ENCODE measurements at places on chromosomes 13 and 19.

DNA sequence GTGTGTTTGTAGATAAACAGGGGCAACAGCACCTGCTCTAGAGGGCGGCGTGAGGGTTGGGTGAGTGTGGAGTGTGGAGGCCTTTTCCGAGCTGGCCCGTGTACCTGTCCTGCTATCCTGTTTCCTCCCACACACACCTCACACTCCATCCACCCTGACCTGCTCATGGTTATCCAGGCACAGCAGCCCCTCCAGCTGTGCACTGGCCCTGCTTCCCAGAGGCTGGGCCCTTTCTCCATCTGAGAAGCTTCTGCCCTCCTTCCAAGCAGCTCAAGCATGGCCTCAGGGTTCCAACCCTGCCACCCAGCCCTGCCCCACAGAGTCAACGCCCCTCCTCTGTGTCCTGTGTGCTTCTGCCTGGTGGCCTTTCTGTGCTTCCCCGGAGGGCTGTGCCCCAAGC lies 86.9 kb downstream of the SOX1 start:
- no peak for DNase-seq

DNA sequence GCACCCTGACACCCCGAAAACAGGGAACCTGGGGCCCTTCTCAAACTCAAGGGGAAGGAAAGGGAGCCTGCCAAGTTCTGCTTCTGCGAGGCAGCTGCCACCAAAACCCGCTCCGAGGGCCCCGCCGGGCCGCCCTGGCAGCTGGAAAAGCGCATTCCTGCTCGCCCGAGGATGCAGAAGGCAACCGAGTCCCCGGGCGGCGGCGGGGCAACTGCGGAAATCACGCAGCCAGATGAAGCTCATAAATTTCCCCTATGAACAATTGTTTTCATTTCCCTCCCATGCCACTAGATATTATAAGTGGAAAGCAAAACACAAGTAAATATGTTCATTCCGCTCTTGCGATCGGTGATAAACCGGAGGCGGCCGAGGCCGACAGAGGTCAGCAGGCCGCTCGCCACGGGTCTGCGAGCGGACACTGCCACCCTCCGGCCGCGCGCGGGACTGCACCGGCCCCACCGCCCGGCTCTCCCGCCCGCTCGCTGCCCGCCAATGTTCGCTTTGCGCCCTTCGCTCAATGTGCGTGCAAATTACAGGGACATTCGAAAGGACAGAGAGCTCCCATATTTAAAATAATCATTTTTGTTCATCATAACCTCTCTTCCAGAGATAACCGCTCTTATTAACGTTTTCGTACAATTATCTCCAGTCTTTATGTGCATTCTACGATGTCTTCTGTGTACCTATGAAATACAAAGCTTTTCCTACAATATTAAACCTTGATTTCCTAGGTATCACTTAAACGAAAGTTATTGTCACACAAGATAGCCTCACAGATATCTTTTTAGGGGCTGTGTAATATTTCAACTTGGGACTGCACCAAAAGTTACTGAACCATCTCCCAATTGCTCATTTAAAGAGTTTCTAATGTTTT lies 120.8 kb upstream of the ZNF507 start:
- peak; percentile 61 for DNase-seq

- peak; percentile 53 for DNase-seq
These were observed 3.9 kb downstream of the TMEM147 start for GRCh38 chr19:35549174-35549788.

DNA sequence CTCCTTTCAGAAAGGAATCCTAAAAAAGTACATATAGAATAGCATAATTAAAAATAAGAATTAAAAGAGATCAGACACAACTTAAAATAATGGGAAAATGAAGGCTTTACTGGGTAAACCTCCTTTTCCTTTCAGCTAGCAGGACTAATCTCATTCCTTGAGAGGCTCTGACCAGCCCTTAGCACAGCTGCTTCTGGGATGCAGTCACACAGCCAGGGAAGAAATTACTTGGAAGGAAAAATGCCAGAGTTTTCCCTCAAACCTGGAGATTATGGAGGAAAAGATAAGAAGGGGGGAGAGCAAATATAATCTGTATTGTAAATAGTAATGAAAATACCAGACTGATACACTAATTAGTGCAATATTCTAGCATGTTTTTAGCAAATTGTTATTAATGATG lies 91.8 kb downstream of the LRCH1 start:
- no peak for DNase-seq

- DNase-seq = no peak
These were observed 15.4 kb downstream of the PIP5K1C start for GRCh38 chr19:3684817-3685410.

- DNase-seq = no peak
These were observed 32.9 kb upstream of the ARHGEF7 start for GRCh38 chr13:111082240-111082639.

DNA sequence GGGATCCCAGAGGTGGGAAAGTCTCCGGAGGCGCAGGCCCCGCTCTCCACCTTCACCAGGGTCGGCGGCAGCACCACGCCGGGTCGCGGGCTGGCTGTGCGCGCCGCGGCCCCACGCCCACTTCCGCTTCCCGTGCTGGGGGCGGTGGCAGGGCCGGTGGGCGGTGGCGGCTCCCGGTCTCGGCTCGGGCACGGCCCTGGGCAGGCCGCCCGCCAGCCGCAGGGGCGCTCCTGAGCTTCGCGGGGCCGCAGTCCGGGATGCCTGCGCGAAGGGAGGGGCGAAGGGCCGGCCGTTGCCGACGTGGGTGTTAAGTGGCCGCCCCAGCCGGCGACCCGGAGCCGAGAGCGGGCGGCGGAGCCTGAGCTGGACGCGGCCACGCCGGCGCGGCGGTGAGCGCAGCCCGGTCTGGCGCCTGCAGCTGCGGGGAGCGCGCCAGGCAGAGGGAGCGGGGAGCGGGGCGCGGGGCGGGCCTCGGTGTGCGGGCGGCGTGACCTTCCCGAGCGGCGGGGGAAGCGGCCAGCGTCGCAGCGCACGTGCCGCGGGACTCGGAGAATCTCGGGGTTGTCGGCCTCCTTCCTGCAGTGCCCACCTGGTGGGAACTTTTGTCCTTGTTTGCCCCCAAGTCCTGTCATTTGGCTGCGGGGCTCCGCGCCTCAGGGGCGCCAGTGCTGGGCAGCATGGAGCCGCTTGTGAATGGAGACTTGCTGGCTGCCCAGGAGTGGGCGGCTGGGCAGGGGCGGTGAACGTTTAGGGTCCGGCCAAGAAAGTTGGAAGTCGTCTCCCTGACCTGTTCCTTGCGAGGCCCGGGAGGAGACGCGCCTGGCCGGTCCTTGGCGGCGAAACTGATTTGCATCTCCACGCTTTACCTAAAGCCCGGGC lies at the start of gene SLC25A15:
SLC25A15 (plus strand) TSS at position 337 of the 879 bp plus-strand sequence. CDS start 3,616 bp downstream, outside the sequence.
- peak; percentile 86 for DNase-seq

- DNase-seq = peak; percentile 40
These were observed 87.8 kb downstream of the FNDC3A start for GRCh38 chr13:49063497-49063896.

- DNase-seq = no peak
These were observed 423.3 kb downstream of the MZT1 start for GRCh38 chr13:72303941-72304746.

GRCh38 chr13:99327126-99327525 lies 19.9 kb upstream of the GPR183 start:
- no peak for DNase-seq

- DNase-seq = no peak
These were observed 989.9 kb downstream of the OLFM4 start for GRCh38 chr13:54018485-54018884.

DNA sequence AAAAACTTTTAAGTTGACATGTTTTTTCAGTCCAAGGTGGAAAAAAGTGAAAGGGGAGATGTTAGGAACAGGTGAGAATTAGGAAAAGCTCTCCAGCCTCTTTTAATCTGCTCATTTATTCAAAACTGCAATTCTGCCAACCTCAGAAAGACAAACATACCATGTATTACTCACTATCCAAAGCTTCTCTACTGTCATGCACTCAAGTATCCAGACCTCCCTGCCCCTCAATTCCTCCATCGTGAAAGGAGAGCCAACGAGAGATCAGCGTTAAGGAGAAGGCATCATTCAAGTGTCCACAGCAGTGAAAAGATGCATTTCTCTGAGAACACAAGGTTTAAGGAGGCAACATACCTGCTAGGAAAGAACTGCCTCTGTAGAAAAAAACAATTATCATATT lies 24.5 kb downstream of the DIAPH3 start:
- no peak for DNase-seq

- no peak for DNase-seq
These were observed 108.7 kb downstream of the SHISA2 start for GRCh38 chr13:25943081-25943480.

DNA sequence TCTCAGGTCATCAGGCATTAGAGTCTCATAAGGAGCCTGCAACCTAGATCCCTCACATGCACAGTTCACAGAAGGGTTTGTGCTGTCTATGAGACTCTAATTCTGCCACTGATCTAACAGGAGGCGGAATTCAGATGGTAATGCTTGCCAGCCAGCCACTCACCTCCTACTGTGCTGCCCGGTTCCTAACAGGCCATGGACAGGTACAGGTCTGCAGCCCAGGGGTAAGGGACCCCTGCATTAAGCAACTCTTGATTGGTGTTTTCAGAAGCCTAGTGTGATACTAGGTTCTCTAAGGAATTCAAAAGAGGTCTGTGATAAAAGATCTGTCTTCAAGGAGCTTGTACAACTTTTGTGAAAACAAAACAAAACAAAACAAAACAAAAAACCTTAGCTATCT lies 31.1 kb downstream of the CAB39L start:
- DNase-seq = no peak

GRCh38 chr19:49624967-49625910 lies 14.7 kb downstream of the RRAS start:
- no peak for DNase-seq
